Large intestine (tissue), 12 donors: ENCODE measurements at places on chromosomes 12 and 14. TPM values are rescaled to one million over a fixed set of nuclear protein-coding genes. Genes with fewer than 3 reads are reported as not detected.

TMTC1 gene
- polyA plus RNA-seq: 4.0 TPM

SLC22A17 gene
- 46.9 TPM for polyA plus RNA-seq

BORCS5 gene
- polyA plus RNA-seq: 6.4 TPM

DIO3 gene
- 5.9 TPM for polyA plus RNA-seq

AMIGO2 gene
- 19.6 TPM for polyA plus RNA-seq

- H3K27ac ChIP-seq: no peak overlapping the region
- H3K36me3 ChIP-seq: no peaks in the 10 kb centered on the region
- H3K4me3 ChIP-seq: no peak overlapping the region
- H3K27me3 ChIP-seq: no peaks in the 10 kb centered on the region
- H3K4me1 ChIP-seq: no peaks in the 10 kb centered on the region
- DNase-seq: no peak
Measured at GRCh38 chr14:42523666-42524065, 917.0 kb downstream of the LRFN5 start.

DNA sequence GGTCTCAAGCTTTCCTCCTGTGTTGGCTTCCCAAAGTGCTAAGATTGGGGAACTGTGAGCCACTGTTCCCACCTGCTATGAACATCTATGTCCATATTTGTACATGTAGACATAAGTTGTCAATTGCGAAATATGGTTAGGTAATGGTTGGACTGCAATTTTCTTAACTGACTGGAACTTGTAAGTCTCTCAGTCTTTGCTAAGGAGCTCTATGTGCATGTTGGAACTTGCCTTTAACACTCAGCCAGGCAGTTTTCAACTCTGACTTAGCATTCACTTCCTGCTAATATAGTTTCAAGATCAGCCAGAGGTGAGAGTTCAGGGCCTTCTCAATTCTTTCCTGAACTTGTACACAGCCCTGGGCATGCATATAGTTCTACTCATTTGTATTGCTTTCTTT lies 44.5 kb upstream of the EEA1 start:
- no peaks in the 10 kb centered on the region for H3K27me3 ChIP-seq
- no peaks in the 10 kb centered on the region for H3K36me3 ChIP-seq
- peak; percentile 59 for DNase-seq
- H3K27ac ChIP-seq: peak overlapping the region; percentile 17
- H3K4me3 ChIP-seq: no peak overlapping the region

- H3K27me3 ChIP-seq: peaks cover 3% of the 10 kb centered on the region
- H3K4me1 ChIP-seq: peaks cover 12% of the 10 kb centered on the region
- DNase-seq: no peak
- H3K4me3 ChIP-seq: no peak overlapping the region
Measured at GRCh38 chr12:52214421-52214802, 18.6 kb upstream of the KRT7 start.

DNA sequence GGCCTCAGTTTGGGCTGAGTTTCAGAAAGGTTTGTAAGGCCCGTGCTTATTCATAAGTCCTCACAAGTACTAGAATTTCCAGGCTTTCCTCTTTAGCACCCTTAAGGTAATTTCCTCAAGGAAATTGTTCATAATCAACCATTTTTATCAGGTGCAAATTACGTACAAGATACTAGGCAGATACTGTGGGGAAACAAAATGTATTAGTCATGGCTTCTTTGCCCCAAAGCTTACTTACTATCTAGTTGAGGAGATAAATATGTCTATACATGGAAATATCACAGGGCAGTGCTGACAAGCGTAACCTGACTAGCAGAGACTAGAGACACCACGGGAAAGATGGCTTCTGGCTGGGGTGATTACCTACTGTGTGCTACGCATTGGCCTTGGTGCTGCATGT lies 22.5 kb downstream of the MAX start:
- H3K4me3 ChIP-seq: no peak overlapping the region
- H3K27me3 ChIP-seq: no peaks in the 10 kb centered on the region

GRCh38 chr12:98845957-98846356 lies 200.9 kb downstream of the APAF1 start:
- H3K36me3 ChIP-seq: no peaks in the 10 kb centered on the region
- no peaks in the 10 kb centered on the region for H3K4me1 ChIP-seq
- no peak overlapping the region for H3K4me3 ChIP-seq

GRCh38 chr12:93968536-93969285 lies 179.7 kb upstream of the PLXNC1 start:
- no peaks in the 10 kb centered on the region for H3K27me3 ChIP-seq
- no peak for DNase-seq

- H3K4me1 ChIP-seq: no peaks in the 10 kb centered on the region
- no peak for DNase-seq
- H3K27me3 ChIP-seq: no peaks in the 10 kb centered on the region
- no peak overlapping the region for H3K4me3 ChIP-seq
- no peaks in the 10 kb centered on the region for H3K36me3 ChIP-seq
- H3K27ac ChIP-seq: no peak overlapping the region
Measured at GRCh38 chr12:40208707-40209446, 15.9 kb upstream of the LRRK2 start.

GRCh38 chr12:95237315-95237714 lies 19.7 kb downstream of the VEZT start:
- no peak overlapping the region for H3K4me3 ChIP-seq
- DNase-seq: no peak
- no peak overlapping the region for H3K27ac ChIP-seq
- peaks cover 12% of the 10 kb centered on the region for H3K36me3 ChIP-seq

DNA sequence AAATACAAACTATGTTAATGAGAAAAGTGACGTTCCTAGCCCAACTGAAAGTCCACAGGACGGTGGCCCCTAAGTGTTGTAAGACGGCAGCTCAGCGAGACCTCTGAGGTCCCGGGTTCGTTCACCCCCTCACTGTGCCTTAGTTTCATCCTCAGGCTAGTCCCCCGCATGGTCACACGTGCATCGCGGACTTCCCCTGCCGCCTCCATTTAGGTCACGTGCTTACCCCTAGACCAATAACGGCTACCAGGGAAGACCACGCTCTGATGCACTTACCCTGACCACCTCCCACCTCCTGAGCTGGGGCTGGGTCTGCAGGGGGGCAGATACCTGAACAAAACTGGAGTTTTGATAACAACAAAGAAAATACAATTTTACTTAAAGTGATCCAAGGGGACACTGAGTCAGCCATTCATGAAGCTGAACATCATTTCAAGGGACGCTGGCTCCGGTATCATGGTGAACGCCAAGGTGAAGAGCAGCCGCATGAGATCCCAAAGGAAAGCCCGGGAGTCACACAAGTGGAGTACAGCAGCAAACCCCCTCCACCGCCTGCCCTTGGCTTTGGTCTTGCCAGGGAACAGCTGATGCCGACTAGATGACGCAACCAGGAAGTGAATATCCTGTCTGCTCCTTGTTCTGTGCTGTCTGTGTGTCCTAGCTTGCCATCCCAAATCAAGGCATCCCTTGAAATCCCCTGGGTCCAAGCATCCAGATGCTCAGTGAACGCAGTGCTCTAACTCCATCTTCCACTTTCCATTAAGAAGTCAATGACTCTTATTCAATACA lies 274.1 kb downstream of the PCNX1 start:
- no peaks in the 10 kb centered on the region for H3K4me1 ChIP-seq
- no peak overlapping the region for H3K27ac ChIP-seq
- H3K27me3 ChIP-seq: no peaks in the 10 kb centered on the region
- DNase-seq: no peak

DNA sequence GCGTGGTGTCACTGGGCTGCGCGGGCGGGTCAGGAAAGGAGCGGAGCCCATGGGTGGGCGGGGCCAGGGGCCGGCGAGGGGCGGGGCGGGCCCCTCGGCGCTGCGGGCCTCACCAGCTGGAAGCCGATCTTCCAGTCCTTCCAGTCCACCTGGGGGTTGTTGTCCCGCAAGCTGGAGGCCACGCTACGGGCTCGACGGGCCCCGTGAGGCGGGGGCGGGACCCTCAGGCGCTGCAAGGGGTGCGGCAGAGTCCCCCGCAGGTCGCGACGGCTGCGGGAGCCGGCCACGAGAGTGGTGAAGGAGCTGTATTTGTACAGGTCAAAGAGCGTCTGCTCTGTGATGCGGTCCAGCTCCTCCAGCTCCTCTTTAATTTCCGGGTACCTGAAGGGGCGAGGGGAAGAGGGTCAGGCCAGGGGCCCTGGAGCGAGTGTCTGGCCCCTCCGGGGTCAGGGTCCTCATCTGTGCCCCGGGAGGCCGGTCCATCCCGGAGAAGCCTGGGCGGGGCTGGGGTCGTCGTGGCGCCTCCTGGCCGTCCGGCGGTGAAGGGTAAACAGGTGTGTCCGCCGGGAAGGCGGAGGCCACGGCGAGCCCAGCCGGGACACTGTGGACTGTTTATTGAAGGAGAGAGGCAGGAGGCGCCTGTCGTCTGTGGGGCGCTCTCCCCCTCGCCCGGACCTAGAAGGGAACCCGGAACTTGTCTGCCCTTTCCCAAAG lies 11.9 kb downstream of the SCNN1A start:
- H3K27ac ChIP-seq: peak overlapping the region; percentile 97
- peak; percentile 94 for DNase-seq
- peaks cover 43% of the 10 kb centered on the region for H3K4me1 ChIP-seq
- H3K36me3 ChIP-seq: no peaks in the 10 kb centered on the region
- no peaks in the 10 kb centered on the region for H3K27me3 ChIP-seq

- H3K4me1 ChIP-seq: peaks cover 23% of the 10 kb centered on the region
- peak overlapping the region; percentile 71 for H3K27ac ChIP-seq
- peak overlapping the region; percentile 48 for H3K4me3 ChIP-seq
- H3K36me3 ChIP-seq: no peaks in the 10 kb centered on the region
- no peak for DNase-seq
Measured at GRCh38 chr12:50926415-50926814, 25.9 kb upstream of the HIGD1C start.

GRCh38 chr12:23259558-23259957 lies 634.6 kb downstream of the ETNK1 start:
- H3K4me3 ChIP-seq: no peak overlapping the region
- no peak overlapping the region for H3K27ac ChIP-seq
- no peak for DNase-seq
- H3K27me3 ChIP-seq: no peaks in the 10 kb centered on the region
- no peaks in the 10 kb centered on the region for H3K4me1 ChIP-seq
- H3K36me3 ChIP-seq: no peaks in the 10 kb centered on the region

DNA sequence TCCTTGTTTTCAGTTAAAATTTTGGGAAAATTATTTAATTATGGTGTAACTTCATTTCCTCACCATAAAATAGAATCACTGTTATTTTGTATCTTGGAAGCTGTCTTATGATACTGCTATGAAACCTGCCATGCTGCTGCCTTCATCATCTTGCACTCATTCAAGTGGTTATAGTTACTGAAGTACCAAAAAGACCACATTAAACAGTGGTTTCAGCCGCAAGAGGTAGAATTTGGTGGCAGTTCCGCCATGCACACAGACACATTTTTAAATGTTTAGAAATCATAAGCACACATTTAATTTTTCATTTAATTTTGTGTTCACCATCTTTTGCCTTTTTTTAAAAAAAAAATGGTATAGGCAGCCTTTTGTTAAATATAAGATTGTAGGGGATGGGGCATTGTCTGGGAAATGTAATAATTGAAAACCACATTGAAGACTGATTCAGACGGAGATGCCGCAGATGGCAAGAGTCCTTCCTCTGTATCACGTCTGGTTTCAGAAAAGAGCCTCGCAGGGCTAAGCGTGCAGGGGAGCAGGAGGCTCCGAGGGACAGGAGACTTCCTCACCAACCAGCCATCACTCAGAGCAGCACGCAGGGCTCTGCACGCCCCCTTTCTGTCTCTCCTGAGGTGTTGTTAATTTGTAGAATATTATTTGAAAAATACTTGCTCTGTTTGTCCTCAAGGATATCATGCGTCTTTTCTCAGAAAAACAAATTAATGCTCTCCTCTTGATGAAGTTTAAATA lies 115.2 kb upstream of the PELI2 start:
- no peaks in the 10 kb centered on the region for H3K27me3 ChIP-seq
- H3K4me3 ChIP-seq: no peak overlapping the region
- H3K4me1 ChIP-seq: peaks cover 33% of the 10 kb centered on the region
- no peaks in the 10 kb centered on the region for H3K36me3 ChIP-seq
- peak overlapping the region; percentile 91 for H3K27ac ChIP-seq
- DNase-seq: no peak

DNA sequence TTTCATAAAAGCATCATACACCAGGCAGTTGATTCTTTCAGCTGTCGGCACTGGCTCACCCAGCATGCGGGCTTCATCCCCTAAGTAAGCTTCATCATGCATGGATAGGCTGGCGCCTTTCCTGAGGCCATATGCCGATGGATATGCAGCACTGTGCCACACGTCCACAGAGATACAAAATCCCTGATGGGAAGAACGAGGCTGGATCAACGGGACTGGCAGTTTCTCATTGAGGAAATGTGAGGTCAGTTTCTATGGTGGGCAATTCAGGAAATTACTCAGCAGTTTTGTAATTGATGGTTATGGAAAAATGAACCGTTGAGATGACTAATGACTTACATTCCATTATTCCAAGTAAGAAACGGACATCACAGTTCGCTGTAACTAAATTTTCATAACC lies 453.8 kb downstream of the TMEM121 start:
- no peaks in the 10 kb centered on the region for H3K36me3 ChIP-seq
- DNase-seq: no peak
- no peaks in the 10 kb centered on the region for H3K4me1 ChIP-seq
- H3K27ac ChIP-seq: no peak overlapping the region
- H3K27me3 ChIP-seq: no peaks in the 10 kb centered on the region
- no peak overlapping the region for H3K4me3 ChIP-seq

DNA sequence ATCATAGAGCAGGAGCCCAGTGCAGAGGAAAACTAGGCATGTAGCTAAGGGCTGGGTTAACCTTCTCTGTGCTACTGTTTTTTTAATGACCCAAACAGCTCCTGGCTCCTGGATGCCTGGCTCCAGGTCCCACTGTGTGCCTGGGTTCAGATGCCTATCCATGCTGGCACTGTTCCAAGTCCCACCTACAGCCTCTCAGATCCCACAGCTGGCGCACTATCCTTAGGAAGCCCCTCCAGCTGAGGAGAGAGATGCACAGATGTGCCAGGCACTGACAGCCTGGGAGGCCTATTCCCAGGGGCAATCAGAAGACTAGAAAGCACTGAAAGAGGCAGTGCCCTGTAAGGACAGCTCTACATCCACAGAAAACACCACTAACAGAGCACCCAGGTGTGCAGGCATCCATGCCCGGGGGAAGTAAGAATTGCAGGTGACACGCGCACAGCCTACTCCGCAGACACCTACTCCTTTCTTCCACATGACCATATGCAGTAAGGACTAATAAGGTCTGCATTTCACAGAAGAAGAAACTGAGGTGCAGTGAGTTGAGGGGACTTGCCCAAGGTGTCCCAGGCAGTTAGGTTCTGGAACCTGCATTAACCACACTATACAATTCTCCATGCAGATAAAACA lies 51.2 kb downstream of the PITPNM2 start:
- H3K4me3 ChIP-seq: no peak overlapping the region
- H3K27me3 ChIP-seq: no peaks in the 10 kb centered on the region

DNA sequence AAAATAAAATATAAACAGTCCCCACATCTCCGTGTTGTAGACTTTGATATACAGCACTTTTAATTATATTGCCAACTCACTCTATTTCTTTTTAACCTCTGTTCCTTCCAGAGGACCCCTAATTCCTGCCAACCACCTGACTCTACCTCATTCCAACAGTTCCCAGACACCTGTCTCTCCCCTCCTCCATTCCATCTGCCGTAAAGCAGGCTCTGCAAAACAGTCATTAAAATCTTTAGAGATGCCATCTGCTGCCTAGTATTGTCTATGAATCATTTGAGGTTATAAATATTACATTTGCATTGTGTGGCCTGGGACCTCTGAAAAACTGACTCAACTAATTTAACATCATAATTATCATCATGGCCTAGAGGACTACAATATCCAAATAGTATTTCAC lies 148.8 kb upstream of the DCN start:
- no peak for DNase-seq
- no peaks in the 10 kb centered on the region for H3K36me3 ChIP-seq
- no peaks in the 10 kb centered on the region for H3K4me1 ChIP-seq
- no peaks in the 10 kb centered on the region for H3K27me3 ChIP-seq
- H3K4me3 ChIP-seq: no peak overlapping the region

- H3K27me3 ChIP-seq: no peaks in the 10 kb centered on the region
- no peaks in the 10 kb centered on the region for H3K36me3 ChIP-seq
- no peak for DNase-seq
- no peak overlapping the region for H3K27ac ChIP-seq
- no peak overlapping the region for H3K4me3 ChIP-seq
Measured at GRCh38 chr12:44223736-44224135, 387.9 kb downstream of the TMEM117 start.
